ENCODE measurements at places on chromosomes 13 and 19.
A peak's percentile ranks its signal among the peaks of the same experiment; 100 is the strongest.

DNA sequence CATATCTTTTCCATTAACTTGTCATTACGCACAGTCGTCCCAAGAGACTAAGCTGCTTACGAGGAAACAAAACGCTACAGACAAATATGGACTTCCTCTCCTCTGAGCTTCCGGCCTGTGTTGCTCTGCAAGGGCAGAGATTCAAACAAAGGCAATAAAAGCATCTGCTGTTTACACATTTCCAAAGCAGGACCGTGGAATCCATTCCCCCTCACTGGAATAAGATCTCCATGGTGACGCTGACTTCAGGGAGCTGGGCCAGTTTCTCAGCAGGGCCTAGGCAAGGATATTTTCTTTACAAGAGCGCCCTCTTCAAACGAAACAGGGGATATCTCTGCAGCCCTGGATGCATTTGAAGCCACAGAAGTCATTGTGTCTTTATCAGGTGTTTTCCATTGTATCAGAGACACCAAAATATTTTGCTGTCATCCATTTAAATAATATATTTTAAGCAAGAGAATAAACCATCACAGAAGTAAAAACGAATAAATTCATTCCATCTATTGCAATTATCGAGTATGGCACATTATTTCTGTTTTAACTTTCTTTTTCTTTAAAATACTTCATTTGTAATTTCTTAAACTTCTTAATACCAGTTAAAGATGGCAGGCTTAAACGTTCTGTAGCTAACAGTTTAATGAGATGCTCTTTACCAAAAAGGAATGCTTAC is 177.5 kb downstream of the DCLK1 start:
- DNase-seq: no peak

DNA sequence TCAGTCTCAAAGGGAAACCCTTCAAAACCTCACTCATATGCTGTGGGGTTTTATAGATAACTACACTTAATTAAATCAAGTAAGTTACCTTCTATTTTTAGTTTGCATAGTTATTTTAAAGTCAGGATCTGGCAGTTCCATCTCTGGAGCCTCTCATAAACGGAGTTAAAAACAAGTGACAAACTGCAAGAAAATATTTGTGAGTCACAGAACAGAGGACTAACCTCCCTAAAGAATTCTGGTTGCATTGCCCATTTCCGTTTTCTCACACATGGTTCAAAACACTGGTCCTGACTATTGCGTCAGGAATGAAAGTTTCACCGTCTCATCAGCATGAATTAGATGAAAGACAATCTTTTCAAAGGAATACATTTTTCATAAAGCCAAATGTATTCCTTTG is 10.6 kb downstream of the RXFP2 start:
- DNase-seq: no peak

DNA sequence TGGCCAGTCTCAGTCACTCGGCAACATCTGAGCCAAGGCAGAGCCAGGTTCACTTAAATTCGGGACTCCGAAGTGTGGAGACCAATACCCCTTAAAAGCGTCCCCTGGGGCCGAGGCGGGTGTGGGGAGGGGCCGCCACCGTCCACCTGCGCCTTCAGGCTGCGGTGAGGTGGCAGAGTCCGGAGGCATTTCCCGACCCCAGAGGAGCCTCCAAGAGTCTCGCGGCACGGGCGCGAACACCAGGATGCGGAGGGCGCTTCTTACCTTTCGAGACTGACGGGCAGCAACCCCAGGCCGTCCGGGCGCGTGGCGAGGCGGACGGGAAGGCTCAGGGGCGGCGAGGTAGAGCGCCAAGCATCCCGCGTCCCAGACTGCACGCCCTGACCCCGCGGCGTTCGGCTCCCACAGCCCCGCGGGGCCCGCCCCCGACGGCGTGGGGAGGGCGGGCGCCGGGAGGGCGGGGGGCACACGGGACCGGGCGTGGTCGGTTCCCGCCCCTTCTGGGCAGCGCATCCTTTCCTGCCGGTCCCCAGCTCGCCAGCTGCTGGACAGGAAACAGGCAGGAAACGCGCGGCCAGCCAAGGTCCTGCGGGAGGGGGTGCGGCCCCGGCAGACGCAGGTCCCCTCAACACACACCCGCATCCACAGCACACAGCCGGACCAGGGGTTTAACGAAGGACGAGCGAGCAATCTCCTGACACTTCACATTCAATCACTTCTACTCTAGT is at the start of gene THSD1:
THSD1 (minus strand) TSS at position 406 of the 728 bp plus-strand sequence. CDS start 3,572 bp downstream, outside the sequence.
- DNase-seq: no peak

DNA sequence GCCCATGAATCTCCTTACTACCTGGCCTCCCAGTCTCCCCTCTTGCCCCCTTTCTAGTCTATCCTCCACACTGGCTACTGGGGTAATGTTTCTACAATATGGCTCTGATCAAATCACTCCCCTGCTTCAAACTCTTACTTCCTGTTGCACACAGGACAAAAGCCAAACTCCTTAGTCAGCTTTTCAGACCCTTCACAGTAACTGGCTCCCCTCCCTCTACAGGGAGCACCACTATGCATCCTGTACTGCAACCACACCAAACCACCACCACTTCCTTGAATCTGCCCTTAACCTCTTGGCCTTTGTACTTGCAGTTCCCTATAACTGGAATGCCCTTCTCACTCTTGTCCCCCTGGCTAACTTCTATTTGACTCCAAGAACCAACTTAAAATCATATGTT is 32.2 kb downstream of the DEDD2 start:
- DNase-seq: no peak

DNA sequence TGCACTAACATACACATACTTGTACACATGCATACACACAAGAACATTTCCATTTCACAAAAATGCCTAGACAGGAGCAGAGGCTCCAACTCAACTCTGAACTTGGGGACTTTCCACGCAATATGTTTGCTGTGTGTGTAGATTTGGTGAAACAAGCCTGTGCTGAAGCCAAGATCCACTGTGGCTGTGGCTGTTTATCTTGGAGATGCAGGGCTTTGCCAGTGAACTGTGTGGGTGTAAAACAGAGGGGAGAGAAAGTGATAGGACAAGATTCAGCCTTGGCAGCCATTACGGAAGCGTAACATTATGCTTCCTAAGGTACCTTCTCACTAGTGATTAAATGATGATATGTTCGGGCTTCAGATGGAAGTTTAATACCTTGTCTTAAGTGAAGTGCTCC is 73.2 kb upstream of the MBNL2 start:
- DNase-seq: no peak

- DNase-seq: no peak
These were observed 1.6 kb upstream of the LRRC25 start for GRCh38 chr19:18399008-18399407.

DNA sequence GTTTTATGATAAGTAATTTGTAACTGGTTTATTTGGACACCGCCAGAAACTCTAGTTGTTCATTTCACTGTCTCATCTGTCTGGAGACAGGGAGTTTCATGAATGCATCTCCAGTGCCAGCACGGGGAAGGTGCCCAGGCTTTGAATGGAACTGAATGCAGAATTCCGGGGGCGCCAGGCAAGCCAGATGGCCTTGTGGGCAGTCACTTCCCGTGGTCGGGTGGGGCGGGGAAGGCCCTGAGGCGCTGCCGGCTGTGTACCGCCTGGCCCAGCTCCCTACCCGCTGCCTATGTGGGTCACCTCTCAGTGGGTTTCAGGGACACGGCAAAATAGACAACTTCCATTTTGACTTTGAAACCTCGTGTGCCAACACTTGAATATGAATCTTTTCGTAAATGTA is 28.8 kb upstream of the MCF2L start:
- no peak for DNase-seq

GRCh38 chr19:13036366-13036976 is 41.2 kb downstream of the NFIX start:
- no peak for DNase-seq

GRCh38 chr19:3867971-3868769 is 668 bp downstream of the ZFR2 start:
- no peak for DNase-seq

DNA sequence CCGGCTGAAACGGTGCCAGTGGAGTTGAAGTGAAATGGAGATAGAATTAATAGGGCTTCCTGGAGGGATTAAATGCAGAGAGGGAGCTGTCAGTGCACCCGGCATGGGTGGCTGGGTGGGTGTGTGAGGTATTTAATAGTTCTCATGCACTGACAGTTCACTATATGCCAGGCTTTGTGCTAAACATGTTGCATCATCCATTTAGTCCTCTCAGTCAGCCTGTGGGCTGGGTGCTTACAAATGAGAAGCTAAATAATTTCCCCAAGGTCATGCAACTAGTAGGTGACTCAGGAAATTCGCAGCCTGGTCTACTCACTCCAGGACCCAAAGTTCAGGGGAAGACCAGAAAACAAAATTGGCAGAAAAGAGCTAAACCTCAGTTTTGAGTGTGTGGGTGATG is 63.5 kb upstream of the SPATA13 start:
- no peak for DNase-seq

DNA sequence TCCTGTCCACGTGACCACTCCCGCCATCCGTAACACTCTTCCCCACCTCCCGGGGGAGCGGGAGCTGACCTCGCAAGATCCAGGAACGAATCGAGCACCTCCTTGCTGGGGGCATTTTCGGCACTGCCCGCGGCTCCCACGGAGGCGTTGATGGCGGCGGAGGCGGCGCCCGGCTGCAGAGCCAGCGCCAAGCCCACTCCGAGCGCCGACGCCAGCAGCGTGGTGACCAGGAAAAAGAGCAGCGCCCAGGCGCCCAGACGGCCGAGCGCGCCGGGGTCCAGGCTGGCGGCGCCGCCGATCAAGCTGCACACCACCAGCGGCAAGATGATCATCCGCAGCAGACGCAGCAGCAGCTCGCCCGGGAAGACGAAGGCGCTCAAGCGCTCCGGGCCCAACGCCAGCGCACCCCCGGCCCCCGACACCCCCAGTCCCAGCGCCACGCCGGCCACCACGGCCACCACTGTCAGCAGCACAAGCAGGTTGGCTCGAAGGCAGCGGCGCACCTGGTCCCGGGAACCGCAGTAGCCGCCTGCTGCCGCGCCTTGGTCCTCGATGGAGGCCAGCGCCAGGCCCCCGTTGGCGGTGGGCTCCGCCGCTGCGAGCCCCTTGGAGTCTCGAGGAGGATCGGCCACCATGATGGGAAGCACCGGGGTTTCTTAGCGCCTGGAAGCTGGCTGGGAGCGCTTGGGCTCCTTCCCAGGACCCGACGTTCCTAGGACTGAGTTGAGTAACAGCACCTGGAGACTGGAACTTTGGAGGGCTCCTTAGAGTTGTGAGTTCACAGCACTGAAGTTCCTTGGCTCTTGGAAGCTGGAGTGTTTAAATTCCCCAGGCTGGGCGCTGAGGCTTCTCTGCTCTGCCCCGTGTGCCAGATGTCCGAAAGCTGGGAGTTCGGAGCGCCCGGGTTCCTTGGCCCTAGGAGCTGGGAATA is 798 bp downstream of the SLC1A5 start:
- DNase-seq: peak; percentile 60

DNA sequence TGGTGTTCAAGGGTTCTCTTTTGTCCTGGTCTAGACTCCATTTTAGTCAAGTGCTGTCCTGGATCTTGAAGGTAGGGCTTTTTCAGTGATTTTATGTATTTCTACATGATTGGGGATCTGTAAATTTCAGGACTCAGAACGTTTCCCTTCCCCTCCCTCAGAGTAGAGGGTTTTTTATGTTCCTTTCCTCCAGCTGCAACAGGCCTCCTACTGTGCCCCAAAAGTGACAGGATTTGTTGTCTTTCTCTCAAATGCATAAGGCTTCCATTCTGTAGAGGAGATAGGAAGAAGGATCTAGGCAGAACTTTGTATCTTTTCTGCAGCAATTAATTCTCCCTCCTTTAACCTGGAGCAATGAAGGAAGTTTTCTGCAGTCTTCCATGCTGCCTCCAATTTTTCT is 251.3 kb downstream of the MAB21L1 start:
- no peak for DNase-seq

DNA sequence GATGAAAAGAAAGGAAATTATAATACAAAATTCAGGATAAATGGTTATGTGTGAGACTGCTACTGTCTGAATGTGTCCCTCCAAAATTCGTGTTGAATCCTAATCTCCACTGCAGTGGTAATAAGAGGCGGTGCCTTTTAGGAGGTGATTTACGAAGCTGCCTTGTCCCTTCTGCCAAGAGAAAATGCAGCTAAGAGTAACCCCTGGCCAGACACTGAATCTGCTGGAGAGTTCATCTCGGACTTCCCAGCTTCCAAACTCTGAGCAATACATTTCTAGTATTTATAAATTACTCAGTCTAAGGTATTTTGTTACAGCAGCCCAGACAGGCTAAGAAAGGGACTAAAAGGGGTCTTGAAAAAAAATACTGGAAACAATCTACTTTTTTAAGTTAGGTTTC is 152.6 kb downstream of the KLF12 start:
- DNase-seq: no peak

DNA sequence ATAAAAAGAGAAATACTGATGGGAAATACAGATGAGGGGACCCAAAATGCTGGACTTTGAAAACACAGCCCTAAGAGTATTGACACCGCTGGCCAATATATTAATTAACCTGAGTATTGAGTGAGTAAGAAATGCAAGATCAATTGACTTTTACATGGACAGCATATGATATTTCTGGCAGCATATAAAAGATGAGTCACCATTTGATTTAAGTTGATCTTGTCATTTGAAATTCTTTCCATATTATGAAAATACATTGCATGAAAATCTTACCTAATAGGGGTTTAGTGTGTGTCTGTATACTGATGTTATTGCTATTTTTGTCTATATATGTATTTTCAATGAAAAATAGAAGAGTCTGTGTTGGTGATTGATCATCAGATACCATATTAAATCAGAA is 619.6 kb downstream of the KCTD12 start:
- DNase-seq: no peak

GRCh38 chr13:102839462-102839861 is 6.4 kb upstream of the ERCC5 start:
- no peak for DNase-seq
